HTR-8/SVneo (cell line): ENCODE measurements at places on chromosomes 1 and 21.

DNA sequence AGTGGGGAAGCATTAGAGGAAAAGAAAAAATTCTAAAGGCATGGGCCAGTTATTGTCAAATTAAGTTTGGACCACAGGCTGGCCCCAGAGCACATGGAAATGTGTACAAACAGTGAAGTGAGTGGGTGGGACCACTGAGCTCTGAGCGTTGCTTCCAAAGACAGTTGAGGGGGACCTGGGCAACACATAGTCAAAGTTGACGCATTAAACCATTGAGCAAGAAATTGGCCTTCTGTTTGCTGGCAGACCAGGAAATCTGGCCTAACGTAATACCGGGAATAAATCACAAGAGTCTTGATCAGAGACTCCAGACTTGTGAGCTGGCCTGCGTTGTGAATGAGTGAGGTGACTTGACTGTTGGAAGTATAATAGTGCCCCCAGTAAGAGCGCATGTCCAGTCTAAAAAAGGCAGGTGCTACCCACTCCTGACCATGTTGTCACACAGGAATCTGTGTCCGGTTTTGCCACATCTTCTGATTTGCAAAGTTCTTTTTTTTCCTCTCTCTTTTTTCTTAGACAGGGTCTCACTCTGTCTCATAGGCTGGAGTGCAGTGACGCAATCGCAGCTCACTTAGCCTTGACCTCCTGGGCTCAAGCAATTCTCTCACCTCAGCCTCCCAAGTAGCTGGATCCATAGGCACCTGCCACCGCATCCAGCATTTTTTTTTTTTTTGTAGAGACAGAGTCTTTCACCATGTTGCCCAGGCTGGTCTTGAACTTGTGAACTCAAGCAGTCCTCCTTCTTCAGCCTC lies 10.7 kb downstream of the EPHB2 start:
- DNase-seq = no peak

- DNase-seq = no peak
These were observed 14.4 kb downstream of the PLOD1 start for GRCh38 chr1:11948822-11949458.

DNA sequence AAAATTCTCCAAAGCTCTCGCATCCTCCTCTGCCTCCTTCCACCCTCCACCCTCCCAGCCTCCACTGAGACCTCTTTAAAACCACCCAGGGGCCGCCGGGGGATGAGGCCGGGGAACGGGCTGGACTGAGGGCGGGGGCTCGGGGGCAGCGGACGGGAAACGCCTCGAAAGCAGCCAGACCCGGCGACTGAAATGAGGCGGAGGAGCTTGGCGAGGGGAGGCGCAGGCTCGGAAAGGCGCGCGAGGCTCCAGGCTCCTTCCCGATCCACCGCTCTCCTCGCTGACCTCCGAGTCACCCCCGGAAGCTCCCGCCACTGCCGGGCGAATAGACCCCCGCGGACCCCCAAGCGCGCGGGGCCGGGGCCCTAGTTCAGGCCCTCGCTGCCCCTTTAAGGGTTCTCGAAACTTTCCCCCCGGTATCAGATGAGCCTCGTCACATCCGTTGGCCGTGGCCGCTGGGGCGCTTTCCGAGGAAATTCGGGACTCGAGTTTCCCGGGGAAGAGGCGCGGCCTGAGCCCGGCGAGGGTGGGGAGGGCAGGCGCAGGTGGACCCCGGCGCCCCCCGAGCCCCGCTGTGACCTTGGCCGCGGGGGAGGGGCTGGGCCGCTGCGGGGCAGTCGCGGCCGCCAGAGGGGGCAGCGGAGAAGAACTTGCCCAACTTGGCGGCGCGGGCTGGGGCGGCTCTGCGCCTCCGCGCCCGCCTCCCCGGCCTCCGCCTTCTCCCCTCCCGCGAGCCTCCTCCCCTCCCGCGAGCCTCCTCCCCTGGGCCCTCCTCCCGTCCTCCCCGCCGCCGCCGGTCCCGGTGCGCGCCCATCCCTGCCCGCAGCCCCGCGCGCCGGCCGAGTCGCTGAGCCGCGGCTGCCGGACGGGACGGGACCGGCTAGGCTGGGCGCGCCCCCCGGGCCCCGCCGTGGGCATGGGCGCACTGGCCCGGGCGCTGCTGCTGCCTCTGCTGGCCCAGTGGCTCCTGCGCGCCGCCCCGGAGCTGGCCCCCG lies at the start of gene BACE2:
TSS of gene BACE2 (plus strand) at position 813 of the 995 bp plus-strand sequence. CDS start at position 917, 104 bp downstream.
- DNase-seq = no peak

- peak; percentile 81 for DNase-seq
These were observed 16.6 kb upstream of the PTP4A2 start for GRCh38 chr1:31954607-31955283.

DNA sequence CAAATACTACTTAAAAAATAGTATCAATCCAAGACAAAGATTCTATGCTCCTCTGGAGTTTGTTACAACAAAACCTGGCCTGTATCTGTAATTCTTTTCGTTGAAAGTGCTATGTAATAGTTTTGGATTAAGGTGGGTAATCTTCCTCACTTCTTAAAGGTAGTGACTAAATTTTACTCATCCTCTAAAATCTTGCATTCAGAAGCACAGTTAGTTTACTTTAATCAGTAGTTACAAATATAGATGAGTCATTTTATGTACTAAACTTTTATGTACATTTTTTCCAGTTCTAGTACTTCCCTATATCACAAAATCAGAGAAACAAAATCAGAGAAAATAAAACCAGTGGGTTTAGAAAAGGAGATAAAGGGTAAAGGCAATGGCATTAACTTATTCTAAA lies 51.3 kb downstream of the ZNHIT6 start:
- no peak for DNase-seq

GRCh38 chr1:6033986-6034749 lies 11.5 kb upstream of the KCNAB2 start:
- DNase-seq = peak; percentile 28

- DNase-seq = peak; percentile 25
These were observed 43.4 kb downstream of the ITSN1 start for GRCh38 chr21:33685613-33686197.

DNA sequence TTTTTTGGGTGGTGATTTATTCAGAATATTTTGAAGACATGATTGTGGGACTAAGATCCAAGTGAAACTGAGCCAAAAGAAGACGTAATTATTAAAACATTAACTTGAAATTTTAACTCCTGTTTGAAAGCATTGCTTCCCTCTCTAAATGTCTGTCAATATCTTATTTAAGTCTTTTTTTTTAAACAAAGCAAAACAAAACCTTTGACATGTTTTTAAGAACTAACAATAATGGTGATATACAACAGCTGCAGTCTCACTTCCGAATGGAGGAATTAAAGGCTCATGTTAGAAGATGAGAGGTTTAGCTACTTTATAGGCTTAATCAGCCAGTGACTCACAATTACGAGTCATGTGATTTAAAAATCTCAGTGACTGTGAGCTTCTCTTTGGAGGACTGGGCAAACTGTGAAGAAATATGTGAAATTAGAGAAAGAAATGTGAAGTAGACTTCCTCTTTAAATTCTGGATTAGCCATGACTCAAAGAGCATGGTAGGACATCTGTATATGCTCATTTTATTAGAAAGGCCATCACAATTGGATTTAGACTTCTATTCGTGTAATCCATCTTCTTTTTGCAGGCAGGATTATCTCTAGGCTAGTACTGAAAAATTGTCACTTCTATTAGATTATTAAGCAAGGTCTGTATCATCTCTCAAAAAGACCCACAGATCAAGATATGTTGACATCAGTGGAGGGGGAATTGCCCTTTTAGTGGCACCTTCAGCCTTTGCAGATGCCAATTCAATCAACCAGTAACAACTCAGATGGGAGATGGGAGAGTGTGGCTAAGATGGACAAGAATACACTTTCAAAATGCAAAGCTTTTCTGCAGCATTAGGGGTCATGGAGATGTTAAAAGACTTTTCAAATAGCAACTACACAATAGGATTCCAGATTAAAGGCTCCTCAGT lies 28.7 kb downstream of the KCNA3 start:
- DNase-seq = no peak

GRCh38 chr1:20080441-20081352 lies 10.7 kb downstream of the PLA2G5 start:
- no peak for DNase-seq

DNA sequence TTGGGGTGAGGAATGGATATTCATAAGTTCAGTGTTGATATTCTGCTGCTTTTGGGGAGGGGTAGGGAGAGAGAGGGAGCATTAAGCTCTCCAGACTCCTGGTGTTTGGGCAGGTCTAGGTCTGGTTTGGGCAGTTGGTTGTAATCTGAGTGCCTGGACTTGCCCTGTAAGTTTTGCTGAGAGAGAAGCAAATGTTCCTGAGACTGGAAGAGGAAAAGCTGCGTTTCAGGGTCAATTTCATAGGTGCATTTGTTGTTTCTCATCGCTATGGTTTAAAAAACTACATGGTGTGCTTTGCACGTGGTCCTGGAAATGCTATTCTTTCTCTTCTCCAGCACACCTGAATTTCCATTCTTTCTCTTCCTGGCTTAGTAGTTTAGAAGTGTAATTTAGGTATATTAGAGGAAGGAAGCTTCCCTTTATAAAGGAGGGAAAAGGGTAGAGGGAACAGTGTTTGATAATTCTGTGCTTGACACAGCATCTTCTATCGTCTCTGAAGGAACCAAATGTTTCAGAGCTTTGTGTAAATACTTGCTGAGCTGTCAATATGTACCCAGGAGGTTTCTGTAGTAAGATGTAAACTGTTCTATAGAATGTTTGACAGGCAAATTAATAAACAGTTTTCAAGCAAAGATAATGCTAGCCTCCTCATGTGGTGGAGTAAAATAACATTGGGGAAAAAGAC lies 6.3 kb downstream of the ARID1A start:
- DNase-seq = no peak

- peak; percentile 60 for DNase-seq
These were observed 45.3 kb upstream of the CTBS start for GRCh38 chr1:84619383-84620102.

DNA sequence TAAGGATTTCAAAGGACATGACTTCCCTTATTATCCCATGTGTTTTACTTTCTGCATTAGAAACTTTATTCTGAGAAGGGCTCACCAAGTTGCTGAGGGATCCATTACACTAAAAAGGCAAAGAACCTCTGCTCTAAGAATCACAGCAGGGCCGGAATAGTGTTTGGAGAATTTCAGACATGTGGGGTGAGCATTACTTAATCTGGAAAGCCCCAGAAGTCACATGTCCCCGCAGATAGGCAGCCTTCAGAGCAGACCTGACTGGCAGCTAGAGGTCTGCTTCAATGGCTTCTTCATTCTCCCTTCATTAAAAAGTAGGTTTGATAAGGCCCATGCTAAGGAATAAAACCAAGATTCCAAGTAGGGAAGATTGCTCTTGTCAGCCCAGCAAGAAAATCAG lies 52.6 kb upstream of the RBM15 start:
- no peak for DNase-seq

DNA sequence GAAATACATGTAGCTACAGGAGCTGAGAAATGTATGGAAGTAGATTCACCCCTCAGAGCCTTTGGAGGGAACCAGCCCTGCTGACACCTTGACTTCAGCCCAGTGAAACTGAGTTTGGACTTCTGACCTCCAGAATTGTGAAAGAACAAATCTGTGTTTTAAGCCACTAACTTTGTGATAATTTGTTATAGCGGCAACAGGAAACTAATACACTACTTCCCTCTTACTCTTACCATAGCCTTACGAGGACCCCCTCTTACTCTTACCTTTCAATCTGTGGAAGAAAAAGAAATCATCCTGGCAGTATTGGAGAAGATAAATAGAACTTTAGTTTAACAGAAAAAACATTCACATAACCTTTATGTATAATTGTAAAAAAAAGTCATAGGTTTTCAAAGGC lies 353.6 kb upstream of the USP24 start:
- DNase-seq = no peak

- DNase-seq = no peak
These were observed 106.4 kb downstream of the NEK7 start for GRCh38 chr1:198263186-198263585.
